ENCODE measurements at places on chromosomes 7 and 10.

GRCh38 chr7:52571026-52571425, 464.4 kb upstream of the POM121L12 start:
- DNase-seq = peak; percentile 16

GRCh38 chr7:111137296-111138192, 46.6 kb downstream of the LRRN3 start:
- DNase-seq = no peak

DNA sequence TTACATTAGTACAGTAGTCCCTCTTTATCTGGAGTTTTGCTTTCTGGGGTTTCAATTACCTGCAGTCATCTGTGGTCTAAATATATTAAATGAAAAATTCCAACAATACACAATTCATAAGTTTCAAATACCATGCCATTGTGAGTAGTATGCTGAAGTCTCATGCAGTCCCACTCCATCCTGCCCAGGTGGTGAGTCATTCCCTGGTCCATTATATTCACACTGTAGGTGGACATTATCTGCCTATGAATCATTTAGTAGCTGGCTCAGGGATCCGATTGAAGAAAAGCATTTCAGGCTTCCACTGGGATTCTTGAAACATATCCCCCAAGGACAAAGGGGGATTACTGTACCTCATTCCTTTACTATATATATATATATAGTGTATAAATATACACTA, 298.2 kb upstream of the GALNT17 start:
- DNase-seq = no peak

DNA sequence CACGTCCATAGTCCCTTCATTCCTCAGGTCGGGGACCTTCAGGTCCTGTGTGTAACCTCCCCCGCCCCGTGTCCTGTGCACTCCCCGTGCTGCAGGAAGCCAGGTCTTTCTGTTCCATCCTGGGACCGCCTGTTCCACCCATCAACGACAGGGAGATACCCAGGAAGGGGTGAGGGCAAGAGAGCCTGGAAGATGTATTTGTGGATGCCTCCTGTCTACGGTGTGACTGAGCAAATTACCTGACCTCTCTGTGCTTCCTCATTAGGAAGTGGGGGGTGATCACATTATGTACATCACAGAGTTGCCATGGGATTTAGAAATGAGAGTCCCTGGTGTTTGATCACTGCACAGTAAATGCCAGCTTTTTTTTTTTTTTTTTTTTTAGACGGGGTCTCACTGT, 46.3 kb downstream of the GRID2IP start:
- DNase-seq = no peak

- peak; percentile 75 for DNase-seq
These were observed 221.3 kb downstream of the ARHGAP12 start for GRCh38 chr10:31707093-31708039.

GRCh38 chr10:70940834-70941568, 52.6 kb upstream of the PCBD1 start:
- no peak for DNase-seq

DNA sequence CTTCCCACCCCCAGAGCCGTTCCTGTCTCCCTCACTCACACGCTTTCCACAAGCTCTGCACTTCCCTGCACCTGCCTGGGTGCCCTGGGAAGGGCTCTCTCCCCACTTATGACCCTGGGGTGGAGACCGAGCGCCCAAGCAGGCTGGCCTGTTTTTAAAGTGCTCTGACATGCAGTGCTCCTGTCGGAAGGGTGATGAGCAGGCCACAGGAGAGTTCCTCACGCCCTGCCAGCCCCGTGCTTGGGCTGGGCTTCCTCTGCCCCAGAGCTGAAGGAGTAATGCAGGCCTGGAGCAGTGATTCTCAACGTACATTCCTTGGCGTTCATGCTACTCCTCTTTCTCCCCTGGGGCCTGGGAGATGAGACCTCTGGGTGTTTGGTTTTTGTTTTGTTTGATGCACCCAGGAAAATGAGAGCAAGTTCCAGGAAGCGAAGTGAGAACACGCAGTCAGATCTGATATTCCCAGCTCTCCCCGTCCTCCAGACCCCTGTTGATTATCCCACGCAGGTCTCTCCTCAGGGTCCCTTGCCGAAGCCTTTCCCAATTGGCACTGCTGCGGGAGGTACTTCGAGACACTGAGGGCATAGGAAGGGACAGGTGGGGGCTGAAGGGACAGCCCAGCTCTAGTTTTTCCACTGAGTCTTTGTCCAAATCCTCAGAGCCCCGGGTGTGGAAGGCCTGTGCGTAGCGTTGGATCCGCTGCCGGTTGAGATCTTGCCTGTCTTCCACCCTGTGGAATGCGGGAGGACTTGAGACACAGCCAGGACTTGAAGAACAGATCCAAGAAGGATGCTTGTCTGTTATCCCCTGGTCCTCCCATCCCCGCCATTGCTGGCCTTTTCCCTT, 14.1 kb downstream of the TRPV6 start:
- no peak for DNase-seq

- DNase-seq = no peak
These were observed 226.4 kb upstream of the KLF14 start for GRCh38 chr7:130960208-130960988.

DNA sequence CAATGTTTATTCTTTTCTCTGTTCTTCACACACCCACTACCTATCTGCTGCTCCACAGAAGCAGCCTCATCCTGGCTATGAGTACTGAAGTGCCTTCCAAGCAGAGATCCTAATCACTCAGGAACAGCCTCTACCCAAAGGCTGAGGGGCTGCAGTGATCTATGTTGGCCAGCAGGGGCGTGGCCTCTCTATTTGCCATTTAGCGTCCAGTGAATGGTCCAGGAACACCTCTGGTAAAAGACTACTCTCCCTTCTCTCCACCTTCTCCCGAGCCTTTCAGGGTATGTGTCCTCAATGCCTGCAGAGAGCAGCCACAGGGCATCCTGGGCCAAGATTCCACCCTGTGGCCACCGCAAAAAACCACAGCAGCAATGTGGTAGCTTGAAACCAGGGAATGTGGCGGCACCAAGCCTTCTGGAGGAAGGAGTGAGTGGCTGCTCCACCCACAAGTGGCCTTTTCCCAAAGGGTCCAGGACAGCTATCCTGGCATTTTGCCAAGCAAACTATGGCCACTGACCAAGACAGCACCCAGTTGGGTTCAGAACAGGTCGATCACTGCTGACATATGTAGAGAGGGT, 70.9 kb downstream of the SYPL1 start:
- no peak for DNase-seq

DNA sequence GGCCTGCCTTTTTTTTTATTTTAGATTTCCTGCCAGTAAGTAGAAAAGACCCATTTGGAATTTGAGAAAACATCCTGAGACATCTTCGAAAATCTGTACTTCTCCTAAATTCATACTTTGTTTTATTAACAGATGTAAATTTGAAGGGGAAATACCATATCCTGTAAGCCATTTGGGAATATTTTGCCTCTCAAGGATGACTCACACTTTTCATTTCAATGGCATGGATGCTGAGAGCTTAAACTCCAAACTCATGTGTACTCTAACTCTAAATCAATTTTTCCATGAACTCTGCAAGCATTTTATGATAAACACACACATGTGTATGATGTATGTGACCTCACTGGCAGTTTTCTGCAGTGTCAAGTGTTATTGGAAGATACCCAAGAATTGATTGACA, 89.0 kb downstream of the SEMA3A start:
- no peak for DNase-seq

DNA sequence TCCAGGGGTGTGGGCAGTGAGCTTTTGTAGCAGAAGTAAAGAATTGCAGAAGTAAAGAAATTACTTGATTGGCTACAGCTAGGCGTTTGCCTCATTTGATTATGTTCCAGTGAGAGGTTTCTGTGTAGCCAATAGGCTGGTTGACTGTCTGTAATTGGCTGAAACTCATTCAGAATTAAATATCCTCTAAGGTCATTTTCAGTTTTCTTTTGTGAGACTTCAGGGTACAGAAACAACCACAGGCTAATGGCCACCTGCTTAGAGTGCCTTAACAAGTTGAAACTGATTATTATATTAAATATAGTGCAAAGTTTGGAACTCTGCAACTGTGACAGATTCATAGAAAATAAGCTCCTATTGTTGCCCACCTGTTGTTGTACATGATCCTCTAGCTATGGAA, 10.6 kb downstream of the SEC61A2 start:
- no peak for DNase-seq

DNA sequence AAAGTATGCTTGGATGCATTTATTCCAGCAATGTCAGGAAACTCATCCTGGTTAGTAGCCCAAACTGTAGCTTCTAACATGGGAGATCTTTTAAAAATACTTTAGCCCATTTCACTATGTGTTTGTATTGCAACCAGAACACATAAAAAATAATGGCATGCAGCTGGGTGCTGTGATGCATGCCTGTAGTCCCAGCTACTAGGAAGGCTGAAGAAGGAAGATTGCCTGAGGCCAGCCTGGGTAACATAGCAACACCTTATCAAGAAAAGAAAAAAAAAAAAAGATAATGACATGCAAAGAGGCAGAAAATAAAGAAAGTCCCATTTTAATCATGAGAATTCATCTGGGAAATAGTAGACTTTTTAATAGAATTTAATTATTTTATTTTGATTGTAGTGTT, 517.0 kb upstream of the TEX47 start:
- no peak for DNase-seq

- no peak for DNase-seq
These were observed 79.9 kb downstream of the CNNM2 start for GRCh38 chr10:102997998-102998397.

DNA sequence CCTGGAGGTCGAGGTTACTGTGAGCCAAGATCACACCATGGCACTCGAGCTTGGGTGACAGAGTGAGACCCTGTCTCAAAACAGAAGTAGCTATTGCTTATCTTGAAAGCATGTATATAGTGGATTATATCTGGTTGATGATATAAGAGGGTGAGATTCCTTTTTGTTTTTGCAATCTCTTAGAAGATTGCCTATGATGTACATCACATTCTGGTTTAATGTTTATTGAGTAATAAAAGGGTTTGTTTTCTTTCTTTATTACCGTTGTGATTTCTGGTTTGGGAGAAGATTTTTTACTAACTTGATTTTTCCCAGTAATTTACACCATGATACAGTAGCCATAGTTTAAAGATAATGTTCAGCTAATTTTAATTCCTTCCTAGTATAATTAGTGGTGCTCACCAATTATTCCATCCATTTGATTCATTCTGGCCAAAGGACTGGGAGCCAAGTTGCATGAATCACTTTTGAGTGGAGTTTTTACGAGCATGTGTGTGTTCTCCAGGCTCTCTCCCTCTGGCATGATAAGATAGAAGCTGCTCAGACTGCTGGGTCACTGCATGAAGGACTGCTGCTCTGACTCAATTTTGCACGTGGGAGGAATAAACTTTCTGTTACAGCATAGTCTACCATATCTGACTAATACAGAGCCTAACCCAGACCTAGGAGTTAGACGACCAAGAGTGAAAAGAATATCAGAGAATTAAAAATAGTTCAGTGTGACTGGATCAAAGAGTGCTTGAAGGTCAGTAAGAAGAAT, 13.5 kb upstream of the TSPAN13 start:
- no peak for DNase-seq

GRCh38 chr7:954330-955238, at the start of gene ADAP1:
TSS of gene ADAP1 (minus strand) at chr7:954680. CDS start at chr7:954477, 203 bp downstream.
- peak; percentile 61 for DNase-seq

DNA sequence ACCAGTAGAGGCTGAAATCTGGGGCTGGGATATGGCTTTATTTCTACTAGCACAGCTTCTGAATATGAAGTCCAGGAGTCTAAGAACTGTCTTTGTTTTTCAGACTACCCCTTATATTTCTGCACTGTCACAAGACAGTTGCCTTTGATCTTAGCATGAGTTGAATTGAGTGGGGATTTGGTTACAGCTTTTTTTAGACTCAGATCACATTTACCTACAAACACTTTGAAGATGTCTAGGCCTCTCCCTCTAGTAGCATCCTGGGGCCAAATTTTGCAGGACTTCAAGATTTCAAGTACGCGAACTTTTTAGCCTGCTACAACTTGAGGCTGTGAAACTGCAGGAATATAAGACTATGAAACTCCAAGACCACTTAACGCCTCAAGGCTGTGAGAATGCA, 240.2 kb downstream of the NEBL start:
- DNase-seq = no peak

DNA sequence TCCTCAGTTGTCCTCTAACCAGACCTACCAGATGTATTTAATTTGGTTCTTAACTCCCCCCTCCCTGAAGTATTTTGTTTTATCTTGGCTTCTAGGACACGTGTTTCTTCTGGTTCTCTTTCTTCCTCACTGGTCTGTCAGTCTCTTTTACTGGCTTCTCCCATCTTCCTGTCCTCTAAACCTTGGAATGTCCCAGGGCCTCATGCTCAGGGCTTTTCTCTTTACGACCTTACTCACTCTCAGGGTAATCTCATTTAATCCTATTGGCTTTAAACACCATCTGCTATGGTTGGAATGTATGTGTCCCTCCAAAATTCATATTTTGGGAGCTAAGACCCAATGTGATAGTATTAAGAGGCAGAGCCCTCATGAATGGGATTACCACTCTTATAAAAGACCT, 418.2 kb upstream of the PODXL start:
- DNase-seq = no peak

- no peak for DNase-seq
These were observed 1293.5 kb downstream of the XPNPEP1 start for GRCh38 chr10:108629834-108630233.

DNA sequence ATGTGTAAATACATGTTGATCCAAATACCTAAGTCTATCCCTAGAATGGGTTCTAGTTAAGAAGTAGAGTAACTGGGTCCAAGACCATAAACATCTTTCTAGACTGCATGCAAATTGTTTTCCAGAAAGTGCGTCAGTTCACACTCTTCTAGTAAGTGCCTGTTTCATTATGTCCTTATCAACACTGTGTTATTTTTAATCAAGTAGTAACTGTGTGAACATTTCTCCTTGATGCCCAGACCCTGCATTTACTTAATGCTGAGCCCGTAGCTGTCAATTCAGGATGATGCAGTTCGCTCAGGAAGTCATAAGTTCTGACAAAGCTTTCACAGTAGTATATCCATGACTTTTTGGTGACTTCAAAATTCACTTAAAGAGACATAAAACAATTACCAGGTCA, 374.8 kb downstream of the OTUD1 start:
- DNase-seq = no peak

GRCh38 chr7:842431-843031, 10.3 kb downstream of the SUN1 start:
- DNase-seq = peak; percentile 85

- peak; percentile 18 for DNase-seq
These were observed 51.8 kb upstream of the DNAAF5 start for GRCh38 chr7:674454-675410.

Data from Ammon's horn (tissue), 1 donor.